NCI-H1930 (cell line): ENCODE measurements at places on chromosomes 5 and 9.
A peak's percentile ranks its signal among the peaks of the same experiment; 100 is the strongest.

DNA sequence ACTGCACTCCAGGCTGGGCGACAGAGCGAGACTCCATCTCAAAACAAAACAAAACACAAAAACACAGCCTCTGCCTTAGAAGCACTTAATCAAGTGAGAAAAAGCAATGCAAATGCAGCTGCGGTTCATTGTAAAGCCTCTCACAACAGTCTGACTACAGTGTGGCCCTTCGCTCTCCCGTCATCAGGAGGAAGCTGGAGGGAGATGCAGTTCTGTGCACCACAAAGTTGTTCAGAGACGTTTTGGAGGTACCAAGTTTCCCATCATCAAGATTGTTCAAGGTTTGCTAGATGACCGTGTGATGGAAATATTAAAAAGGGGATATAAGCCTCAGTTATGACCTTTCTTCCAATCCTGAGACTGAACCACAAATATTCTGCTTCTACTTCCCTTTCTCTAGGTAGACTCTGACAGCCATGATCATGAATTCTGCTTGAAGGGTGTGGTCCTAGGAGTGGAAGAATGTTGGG lies 40.9 kb downstream of the SEC61B start:
- no peak for DNase-seq

GRCh38 chr9:130042406-130042884 lies 544 bp downstream of the FNBP1 start:
- no peak for DNase-seq

- no peak for DNase-seq
Observed at GRCh38 chr5:18745042-18745987, 1111.1 kb downstream of the TAF11L14 start.

- no peak for DNase-seq
Observed at GRCh38 chr5:1724822-1725602, 74.6 kb downstream of the MRPL36 start.

- no peak for DNase-seq
Observed at GRCh38 chr5:39201781-39202596, 17.4 kb downstream of the FYB1 start.

DNA sequence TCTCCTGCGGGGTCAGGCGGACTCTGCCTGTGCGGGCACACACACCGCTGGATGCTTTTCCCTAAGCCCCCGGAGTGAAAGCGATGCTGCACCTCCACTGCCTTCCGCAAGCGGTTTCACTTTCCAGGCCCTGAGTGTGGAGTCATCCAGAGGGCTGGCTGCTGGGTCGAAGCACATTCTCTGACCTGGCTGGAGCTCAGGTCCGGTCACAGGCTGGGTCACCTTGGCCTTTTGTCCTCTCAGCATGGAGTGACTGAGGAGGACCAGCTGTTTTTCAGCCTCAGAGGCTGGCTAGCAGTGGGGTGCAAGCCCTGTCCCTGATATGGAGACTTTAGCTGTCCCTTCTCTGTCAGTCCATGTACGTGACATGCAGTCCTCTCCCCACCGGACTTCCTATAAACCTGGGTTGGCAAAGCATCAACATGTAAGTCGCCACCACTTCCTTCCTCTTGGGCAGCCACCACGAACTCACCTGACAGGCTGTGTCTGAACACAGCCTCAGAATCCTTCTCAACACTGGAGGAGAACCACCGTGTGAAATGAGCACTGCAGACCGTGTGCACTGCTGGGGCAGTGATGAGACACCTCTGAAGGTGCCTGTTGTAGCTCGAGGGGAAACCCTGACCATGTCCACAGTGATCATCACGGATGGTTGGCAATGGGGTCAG lies 51.3 kb downstream of the GADD45G start:
- DNase-seq = no peak

DNA sequence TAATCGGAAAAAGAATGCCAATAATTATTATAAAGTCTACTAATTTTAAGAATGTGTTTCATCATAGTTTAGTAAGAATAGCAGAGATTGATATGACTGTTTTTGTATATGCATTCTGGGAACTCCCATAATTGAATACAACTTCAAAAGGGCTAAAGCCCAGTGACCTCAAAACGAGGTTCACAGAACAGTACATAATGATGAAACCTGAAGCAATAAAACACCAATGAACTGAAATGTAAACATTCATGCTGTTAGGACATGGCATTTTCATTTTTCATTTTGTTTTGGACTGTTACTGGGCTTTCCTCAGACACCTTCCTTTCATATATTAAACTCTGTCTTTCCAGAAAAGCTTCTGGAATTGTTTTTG lies 684 bp upstream of the JMY start:
- DNase-seq = no peak

DNA sequence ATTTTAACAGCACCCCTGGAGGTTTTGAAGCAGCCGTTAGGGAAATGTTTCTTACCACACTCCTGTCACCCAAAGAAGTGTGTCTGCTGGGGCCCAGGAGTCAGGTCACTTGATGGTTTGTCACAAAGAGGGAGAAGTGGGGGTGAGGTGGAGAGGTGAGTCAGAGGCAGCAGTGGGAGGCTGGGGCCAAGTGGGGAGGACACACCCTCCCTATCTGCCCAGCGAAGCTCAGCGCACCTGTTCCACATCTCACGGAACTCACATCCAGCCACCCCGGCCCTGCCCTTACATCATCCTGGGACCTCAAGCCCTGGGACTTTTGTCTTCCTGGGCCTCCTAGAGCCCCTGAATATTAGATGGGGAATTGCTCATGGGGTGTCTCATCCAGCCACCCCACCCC lies 171.1 kb upstream of the SMIM23 start:
- no peak for DNase-seq

DNA sequence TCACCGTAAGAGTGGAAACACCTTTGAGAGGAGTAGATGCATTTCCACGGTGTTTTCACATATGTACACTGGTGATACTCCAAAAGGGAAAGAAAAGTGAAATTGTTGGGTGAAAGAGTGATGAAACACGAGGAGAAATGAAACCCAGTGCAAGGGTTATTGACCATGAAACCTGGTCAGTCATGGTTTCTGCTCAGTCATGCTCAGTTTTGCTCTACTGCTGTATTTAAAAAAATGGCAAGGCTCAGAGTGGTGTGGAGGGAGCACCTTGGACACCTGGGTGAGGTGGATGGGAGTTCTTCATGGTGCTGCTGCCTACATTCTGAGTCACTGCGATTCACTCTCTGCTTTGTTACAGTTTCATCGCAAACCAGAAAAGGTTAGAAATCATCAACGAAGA lies 32.3 kb downstream of the NTRK2 start:
- DNase-seq = no peak

GRCh38 chr9:78047106-78047505 lies 15.5 kb upstream of the GNAQ start:
- DNase-seq = no peak

DNA sequence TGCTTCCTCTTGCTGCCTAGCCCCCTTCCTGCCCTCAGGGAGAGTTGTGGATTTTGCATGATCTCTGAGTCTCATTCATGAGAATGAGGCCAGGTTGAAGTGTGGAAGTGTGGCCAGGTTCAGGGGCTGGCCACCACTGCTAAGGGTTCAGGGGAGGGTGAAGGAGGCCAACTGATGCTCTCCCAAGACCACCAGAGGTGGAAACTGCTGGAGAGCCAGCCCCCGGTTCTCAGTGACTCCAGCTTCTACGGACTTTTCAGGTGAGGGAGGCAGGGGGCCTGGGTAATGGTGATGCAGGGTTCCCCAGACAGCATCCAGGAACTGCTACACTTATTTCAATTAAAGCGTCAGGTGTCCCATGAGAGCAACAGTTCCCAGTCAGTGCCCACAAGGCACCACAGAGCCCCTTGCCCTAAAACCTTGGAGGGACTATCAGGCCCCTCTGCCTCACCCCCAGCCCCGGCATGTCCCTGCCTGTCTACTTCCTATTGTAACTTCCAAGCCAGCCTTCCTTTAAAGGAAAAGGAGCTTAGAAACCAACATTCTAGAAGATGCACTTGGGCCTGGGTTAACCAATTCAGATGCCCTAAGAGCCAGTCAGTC lies 50.1 kb downstream of the AMBP start:
- DNase-seq = no peak

DNA sequence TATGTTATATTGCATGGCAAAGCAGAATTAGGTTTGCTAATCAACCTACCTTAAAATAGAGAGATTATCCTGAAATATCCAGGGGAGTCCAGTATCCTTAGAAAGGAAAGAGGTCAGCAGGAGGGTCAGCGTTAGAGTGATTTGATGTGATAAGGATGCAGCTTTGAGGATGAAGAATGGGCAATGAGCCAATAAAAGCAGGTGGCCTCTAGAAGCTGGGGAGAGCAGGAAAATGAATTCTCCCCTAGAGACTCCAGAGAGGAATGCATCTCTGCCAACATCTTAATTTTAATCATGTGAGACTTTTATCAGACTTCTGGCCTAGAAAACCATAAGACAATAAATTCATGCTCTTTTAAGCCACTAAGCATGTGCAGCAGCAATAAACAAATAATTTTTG lies 65.7 kb upstream of the SYK start:
- DNase-seq = no peak

GRCh38 chr9:132784286-132784830 lies 93.7 kb downstream of the AK8 start:
- no peak for DNase-seq

DNA sequence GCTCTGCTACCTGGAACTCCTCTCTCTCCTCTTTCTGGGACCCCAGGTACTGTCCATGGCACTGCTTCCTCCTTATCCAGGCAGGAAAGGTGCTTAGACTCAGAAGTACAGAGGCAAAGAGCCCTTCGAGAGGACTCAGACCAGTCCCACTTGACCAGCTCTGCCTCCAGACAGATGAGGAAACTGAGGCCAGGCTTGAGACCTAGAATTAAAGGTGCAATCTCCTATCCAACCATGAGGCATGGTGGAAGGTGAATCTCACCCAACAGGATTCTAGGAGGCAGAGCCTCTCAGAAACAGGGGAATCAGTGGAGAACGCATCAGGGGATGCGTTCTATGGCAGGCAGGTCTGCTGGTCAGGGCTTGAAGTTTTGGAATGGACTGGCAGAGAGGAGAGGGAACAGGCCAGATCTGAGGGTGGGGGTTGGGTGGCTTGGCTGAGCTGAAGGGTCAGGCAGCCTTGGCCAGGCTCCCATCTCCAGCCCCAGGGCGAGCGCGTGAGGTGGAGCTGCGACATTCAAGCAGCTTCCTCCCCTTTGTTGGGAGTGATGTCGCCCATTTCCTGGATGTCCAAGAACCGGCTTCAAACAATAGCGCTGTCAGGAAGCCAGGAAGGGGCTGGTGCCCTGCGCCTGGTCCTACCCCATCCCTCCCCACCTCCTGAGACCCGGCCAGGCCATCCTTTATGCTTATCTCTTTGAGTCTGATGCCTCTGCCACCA lies 26.2 kb downstream of the NDUFA8 start:
- no peak for DNase-seq

GRCh38 chr5:159605585-159605984 lies 275.3 kb upstream of the IL12B start:
- DNase-seq = no peak

DNA sequence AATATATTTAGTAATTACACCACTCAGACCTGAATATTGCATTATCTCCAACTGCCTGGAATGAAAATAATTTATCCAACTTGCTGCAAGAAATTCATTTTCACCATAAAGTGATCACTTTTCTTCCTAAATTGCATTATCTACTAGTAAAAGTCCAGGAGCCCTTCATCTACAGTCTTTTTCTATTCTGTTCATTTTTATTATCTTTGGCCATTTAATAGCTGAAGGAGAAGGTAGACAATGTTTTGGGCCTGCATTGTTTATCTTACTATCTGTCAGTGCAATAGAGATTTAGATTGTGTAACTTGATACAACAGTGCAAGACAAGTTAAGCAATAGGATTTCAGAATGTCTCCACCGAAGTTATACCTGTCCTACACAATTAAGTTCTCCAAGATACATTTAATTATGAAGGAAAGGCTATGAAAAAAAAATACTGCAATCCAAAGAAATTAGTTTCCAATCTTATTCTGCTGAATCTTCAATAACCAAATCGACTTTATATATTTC lies 1339.7 kb upstream of the CDH6 start:
- no peak for DNase-seq

GRCh38 chr5:150253416-150254208 lies 36.0 kb downstream of the CAMK2A start:
- no peak for DNase-seq

- peak; percentile 84 for DNase-seq
Observed at GRCh38 chr9:129823935-129824601, at the start of gene TOR1A. Gene TOR1A (minus strand): TSS chr9:129824136. CDS start chr9:129824085, 51 bp downstream.

DNA sequence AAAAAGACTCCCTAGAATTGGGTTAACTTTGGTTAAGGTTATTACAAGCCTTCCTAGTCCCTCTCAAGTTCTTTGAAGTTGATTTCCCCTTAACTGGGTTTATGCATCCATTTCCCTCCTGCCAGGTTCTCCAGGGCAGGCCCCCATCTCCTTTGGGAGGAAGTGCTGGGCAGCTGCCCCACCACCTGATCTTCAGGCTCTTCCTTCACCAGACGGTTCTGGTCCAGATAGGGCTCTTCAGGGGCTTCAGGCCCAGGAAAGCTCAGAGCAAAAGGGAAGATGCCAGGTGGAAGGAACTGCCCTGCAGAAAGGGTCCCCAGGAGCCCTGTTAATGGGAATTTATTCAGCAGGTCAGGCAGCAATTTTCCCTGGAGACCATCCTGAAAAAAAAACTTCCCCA lies 2.1 kb downstream of the SMIM32 start:
- no peak for DNase-seq

- no peak for DNase-seq
Observed at GRCh38 chr5:60514152-60514551, 185.8 kb downstream of the DEPDC1B start.

- no peak for DNase-seq
Observed at GRCh38 chr5:37005946-37006540, 129.5 kb downstream of the NIPBL start.

DNA sequence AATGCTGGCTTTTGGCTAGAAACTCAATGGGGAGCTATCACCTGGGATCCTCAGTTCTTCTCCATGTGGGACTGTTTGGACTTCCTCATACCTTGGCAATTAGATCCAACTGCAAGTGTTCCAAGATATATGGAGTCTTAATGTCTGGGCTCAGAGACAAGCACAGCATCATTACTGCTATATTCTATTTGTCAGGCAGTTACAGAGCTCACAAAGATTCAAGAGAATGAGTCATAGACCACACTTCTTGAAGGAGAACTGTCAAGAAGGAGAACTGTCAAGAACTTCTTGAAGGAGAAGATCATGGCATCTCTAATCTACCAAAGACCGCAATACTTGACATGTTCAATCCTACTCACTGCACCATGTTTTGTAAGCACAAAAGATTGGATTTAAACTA lies 106.8 kb upstream of the NREP start:
- DNase-seq = no peak

- DNase-seq = no peak
Observed at GRCh38 chr9:129337336-129338140, 159.5 kb upstream of the IER5L start.

GRCh38 chr5:34694685-34695084 lies 38.6 kb downstream of the RAI14 start:
- DNase-seq = no peak

DNA sequence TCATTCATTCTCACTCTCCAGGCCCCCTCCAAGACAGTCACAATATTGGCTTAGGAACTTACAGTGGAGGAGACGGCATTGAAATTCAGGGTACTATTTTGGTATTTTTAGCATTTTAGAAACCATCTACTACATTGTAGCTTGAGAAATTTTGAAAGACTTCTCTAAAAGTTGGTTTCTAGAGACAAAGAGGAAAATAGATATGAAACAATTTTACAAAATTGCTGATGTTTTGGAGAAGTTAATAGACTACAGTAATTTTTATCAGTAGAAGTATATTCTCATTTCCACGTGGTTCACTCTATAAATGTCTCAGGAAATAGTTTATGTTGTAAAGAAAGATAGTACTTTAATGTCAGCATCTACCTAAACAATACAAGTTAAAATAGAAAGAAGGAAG lies 63.2 kb upstream of the ZSWIM6 start:
- no peak for DNase-seq
